ENCODE measurements at places on chromosomes 4 and X. TPM values are rescaled to one million over a fixed set of nuclear protein-coding genes. Genes with fewer than 3 reads are reported as not detected.

DNA sequence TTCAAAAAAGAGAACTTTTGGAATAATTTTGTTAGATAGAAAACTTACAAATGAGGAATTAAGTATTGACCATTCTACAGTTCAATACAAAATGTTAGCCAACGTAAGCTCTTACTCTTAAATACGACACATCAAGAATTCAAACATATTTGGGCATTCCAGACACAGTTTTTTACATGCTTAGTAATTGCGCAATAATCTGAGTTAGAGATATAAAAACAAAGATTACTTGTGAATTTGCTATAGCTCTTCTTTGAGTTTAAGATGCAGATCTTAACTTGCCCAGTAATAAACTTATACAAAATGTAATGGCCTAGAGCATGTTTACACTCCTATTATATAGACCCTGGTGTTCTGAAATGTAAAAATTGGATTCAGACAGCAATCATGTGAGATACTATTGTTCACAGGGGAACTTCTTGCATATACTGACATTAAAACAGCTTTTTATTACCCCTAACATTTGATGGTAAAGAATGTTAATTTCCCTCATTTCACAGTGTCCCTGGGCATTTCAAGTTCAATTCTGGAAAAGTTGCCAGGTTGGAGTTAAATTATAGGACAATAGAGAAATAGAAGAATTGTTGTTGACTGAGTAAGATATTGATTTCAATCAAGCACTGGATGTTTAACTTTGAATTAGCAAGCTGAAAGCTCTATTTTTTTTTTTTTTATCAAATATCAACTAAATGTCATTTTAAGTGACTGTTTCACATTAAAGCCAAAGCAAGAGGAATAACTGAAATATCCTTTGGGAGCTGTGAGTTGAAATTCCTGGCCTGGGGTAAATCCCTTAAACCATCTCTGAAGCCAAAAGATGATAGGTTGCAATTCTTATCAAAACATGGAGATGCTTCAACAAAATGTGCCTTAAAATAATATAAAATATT, 910 bp downstream of the HPGDS start:
- no peak for DNase-seq

Gene SAGE1
- total RNA-seq: not detected

GRCh38 chrX:9131066-9131465, 97.1 kb upstream of the FAM9B start:
- DNase-seq: no peak

Gene PDCL2
- not detected for total RNA-seq
